ENCODE measurements at places on chromosomes 2 and 18.

DNA sequence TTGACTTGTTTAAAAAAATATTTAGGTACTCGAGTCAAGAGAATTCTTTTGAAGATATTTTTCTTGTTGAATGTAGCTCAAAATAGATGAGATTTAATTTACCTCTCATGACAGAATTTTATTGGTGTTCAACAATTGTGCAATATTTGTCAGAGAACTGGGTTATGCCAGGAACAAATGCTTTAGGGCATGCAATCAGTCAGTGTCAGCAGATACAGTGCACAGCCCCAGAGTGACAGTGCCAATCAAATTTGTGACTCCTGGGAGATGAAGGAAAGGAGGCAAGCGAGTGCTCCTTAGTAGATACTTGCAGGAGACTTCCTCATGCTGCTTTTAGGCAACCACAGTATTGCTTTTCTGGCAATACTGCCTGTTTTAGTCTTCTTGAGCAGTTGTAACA is 81.2 kb upstream of the DSEL start:
- no peak for DNase-seq

DNA sequence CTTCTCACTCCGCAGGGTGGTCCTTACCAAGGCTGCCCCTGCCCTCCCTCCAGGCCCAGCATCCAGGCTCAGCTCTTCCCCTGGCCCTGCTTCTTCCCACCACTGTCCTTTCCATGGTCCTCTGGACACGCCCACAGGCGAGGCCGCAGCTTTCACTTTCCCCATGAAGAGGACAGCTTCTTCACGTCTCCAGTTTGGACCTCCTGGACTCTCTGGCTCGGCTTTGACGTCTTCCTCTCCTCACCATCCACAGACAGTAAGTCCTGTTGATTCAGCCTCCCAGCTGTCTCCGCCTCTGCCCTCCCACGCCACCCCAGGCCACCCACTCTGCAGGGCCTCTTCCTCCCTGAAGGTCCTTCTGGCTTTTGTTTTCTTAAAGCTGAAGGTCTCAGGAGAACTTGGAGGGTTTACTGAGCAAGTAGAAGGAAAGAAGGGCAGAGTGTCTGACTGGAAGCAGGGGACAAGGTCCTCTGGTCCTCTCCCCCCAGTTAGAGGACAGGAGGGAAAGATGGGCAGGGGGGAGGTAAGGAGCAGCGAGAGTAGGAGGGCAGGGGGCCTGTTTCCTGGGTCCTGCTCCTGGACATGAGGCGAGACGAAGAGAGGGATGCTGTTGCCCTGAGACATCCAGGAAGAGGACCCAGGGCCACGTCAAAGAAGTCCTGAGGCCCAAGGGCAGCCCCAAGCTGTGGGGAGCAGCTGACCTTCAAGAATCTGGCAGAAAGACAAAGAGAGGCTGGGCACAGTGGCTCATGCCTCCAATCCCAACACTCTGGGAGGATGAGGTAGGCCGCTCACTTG is 24.7 kb upstream of the NMUR1 start:
- DNase-seq: no peak

- no peak for DNase-seq
Measured at GRCh38 chr2:103166456-103167324, 404.9 kb downstream of the TMEM182 start.

GRCh38 chr18:33577685-33578517 is at the start of gene ASXL3:
TSS of gene ASXL3 (plus strand) at chr18:33578219. CDS start at chr18:33578632, 413 bp downstream.
- DNase-seq: no peak

- DNase-seq: no peak
Measured at GRCh38 chr2:48249631-48250473, 280.1 kb upstream of the STON1 start.

DNA sequence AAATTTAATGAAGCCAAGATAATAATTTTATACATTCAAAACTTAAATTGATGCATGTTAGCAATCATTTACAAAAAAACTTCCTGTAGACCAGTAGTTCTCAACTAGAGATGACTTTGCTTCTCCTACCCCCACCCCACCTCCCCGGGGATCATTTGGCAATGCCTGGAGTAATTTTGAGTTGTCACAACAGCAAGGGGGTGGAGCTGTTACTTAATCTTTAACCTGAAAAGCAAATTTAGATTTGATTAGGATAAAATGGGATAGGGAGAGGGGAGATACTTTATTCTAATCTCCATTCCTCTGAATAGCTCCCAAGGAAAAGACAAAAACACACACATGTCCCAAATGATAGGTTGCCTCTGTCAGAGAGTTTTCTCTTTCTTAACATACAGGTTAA is 4.2 kb downstream of the SLC40A1 start:
- no peak for DNase-seq

DNA sequence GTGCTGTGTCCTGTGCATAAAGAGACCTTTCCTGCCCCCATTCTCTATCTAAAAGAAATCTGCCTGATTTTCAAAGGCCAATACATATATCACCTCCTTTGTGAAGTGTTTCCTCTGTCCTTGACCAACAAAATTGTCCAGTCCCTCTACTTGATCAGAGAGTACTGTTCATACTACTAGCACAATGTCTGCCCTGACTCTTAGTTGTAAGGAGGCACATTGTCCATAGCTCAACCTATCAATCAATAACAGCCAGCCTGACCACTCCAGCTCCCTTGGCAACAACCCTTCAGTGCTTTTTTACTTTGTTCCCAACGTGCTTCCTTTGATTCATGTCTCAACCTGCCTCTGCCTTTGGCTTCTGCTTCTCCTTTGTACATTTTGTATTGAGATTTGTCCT is 398.9 kb downstream of the TRIB2 start:
- DNase-seq: no peak

DNA sequence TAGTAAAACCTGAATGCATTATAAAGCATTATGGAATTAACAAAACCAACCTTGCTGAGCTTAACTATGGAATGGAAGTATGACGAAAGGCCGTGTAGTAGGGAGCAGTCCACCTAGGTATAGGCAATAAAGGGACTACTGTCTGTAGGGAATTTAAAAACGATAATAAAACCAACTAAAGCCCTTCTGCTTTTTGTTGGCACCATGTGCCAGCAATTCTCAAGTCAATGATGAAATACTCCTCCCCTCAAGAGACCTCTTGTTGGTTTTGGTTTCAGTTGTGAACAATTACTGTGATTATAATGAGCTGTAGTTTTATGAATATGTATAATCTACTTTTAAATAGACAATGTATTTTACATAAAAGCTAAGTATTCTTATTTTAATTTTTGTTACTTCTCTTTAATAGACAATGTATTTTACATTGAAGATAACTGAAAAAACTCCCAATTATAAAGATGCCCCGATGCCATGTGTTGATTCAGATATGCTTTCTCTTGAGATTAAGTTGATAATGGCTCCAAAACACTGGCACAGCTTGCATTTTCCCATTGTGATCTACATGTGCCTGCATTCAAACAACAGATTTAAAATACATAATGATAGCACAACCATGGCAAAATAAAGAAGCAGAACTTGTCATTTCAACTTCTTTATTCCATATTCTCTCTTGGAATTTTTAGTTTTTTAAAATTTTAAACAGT is 55.5 kb upstream of the ZDBF2 start:
- DNase-seq: no peak

- no peak for DNase-seq
Measured at GRCh38 chr2:9000442-9000841, 3.0 kb downstream of the MBOAT2 start.

DNA sequence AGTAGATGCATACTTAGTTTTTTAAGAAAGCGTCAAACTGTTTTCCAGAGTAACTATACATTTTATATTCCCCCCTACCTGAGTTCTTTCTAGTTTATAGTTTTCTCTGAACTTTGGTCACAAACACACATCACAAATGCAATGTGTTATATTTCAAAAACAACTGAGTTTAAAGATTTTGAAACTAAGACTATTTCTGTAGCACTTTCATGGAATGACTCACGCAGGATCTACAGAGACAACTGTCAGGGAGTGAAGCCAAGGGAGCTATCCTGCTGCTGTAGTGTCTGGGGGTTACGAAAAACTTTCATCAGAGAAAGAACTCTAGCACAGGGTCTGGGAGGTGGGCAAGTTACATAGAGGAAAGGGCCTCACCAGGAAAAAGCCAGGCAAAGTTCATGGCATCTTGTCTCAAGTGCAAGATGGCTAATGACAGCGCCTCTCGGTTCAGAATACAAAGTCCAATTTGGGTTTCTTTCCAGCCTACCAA is 66.8 kb downstream of the UXS1 start:
- no peak for DNase-seq

GRCh38 chr2:3285901-3286645 is 91.5 kb downstream of the EIPR1 start:
- DNase-seq: no peak

DNA sequence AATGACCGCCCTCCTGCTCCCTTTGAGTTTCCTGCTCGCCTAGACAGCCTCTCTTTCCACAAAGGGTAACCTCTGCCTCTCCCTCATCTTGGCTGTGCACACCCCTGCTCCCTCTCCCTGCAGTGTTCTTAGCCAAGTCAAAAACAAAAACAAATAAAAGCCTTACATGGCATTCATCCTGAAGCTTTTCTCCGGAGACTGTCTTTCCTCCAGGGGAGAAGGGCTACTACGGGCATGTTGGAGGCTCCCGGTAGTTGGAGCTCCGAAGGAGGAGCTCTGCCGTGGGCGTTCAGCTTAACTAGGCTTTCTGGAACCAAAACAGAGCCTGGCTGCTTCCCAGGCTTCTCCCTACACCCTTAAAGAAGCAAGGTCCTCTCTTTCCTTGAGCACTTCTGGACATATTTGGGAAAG is 104.2 kb downstream of the TPGS2 start:
- DNase-seq: no peak

GRCh38 chr2:201933792-201934237 is 99.8 kb upstream of the FZD7 start:
- no peak for DNase-seq

- no peak for DNase-seq
Measured at GRCh38 chr18:3492721-3493120, 42.7 kb downstream of the TGIF1 start.

DNA sequence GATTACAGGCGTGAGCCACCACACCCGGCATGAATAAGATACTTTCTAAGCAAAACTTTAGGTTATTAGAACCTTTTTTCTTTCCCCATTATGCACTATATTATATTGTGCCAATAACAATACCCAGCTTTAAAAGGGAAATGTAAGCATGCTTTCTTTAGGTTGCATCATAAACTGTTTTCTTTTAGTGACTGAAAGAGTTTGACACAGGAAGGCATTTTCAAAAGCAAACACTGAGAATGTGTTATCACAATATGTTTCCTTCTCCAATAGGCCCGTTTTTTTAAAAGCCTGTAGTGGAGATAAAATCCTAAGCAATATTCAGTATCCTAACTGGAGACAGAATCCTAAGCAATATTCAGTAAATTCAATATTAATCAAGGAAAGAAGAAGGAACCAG is 16.7 kb upstream of the EPB41L5 start:
- DNase-seq: no peak

DNA sequence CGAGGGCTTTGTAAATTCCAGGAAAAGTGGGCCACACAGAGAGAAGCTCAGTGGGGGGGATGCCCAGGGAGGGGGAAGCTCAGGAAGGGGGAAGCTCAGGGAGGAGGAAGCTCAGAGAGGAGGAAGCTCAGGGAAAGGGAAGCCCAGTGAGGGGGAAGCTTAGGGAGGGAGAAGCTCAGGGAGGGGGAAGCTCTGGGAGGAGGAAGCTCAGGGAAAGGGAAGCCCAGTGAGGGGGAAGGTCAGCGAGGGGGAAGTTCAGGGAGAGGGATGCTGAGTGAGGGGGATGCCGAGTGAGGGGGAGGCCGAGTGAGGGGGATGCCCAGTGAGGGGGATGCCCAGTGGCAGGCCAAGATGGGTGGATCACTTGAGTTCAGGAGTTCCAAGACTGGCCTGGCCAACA is 821 bp upstream of the CHRNG start:
- no peak for DNase-seq

GRCh38 chr2:170969030-170969429 is 40.0 kb downstream of the GORASP2 start:
- DNase-seq: no peak

DNA sequence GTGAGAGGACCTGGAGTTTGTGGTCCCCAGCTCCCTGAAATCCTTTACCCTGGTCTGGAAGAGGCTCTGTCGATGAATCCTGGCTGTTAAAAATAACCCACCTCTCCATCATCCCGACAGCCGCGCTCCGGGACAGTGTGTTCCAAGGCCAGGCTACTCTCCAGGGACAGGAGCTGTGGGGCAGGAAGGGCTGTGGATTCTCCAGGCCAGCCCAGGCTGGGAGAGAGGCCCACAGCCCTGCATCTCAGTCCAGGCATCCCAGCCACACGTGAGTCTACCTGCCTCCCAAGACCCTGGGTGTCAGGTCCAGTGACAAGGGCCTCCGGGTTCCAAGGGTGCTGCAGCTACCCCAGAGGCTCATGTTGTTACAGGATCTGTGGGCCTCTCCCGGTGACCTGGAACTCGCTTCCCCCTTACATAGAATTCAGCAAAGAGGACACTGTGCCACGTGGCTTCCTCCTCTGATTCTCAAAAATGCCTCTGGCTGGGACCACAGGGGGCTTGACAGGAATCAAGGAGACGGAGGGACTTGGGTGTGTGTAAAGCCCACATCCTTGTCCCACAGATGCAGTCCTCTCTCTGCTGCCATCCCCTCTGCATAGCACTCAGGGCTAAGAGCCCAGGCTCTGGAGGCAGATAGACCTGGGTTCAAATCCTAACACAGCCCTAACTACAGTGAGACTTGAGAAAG is 17.3 kb downstream of the ADRA2B start:
- DNase-seq: no peak

DNA sequence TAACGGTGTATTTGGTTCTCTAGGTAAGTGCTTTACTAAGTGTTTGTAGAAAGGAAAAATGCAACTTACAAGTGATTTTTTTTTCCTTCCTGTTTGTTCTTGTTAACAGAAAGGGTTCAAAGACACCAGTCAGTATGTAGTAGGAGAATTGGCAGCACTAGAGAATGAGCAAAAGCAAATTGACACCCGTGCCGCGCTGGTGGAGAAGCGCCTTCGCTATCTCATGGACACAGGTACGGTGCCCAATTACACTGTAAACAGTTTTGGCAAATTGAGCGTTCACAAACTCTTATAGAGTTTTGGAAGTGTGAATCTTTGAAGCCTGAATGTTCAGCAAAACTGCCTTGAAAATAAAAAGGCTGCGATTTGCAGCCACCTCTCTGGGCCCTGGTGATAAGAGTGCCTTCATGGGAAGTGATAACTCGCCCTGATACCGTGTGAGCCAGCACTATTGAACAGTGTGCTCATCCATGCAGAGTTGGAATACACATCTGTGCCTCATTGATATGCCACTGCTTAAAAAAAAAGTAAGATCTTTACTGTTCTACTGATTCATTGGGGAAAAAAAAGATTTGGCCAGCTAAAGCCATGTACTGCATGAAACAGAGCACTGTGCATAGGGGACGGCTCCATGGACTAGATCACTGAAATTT is 54.0 kb upstream of the OTX1 start:
- no peak for DNase-seq

- DNase-seq: no peak
Measured at GRCh38 chr2:138713504-138713903, 66.7 kb downstream of the NXPH2 start.

GRCh38 chr2:114609801-114610200 is 167.4 kb downstream of the DPP10 start:
- DNase-seq: no peak

- no peak for DNase-seq
Measured at GRCh38 chr2:23532391-23533337, 147.7 kb downstream of the KLHL29 start.
